ENCODE measurements at places on chromosomes 1 and 21.

DNA sequence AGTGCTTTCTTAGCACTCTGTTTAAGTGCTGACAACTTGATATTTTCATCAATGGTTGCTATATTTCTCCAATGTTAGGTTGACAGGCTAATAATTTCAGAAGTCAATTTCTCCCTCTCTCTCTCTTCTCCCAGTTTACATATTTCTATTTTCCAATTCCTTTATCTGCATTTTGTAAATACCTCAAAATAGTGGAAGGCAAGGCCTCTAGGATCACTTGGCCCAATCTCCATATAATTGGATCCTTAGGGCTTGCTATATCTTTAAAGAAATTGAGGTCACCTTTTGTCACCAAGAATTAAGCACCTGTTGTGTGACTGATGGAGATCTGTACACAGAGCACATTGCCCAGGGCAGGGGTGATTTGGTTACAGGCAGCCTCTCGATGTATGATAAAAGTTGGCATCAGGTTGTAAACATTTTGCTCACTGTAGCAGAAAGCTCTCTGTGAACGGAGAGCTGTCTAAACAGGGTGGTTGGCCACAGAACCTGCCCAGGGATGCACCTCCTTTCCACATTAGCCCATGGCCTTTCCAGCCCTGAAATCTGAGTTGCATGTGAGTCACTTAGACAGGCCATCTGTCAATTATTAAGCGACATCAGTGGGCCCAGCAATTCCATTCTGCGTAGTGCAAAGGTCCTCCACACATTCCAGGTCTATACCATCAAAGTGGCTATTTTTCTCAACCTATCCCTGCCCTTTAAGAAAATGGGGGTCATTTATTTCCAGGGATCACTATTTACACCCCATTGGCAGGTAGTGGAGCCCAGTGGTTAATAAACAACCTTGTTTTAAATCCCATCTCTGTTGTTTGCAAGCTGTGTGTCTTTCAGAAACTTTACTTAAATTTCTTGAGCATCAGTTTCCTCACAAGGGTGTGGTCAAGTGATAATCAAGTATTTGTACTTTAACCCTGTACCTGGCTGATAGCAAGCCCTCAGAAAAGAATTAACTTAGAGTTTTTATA is 29.1 kb upstream of the IRF2BP2 start:
- DNase-seq = no peak

- no peak for DNase-seq
Measured at GRCh38 chr21:18771845-18772380, 368.3 kb upstream of the TMPRSS15 start.

DNA sequence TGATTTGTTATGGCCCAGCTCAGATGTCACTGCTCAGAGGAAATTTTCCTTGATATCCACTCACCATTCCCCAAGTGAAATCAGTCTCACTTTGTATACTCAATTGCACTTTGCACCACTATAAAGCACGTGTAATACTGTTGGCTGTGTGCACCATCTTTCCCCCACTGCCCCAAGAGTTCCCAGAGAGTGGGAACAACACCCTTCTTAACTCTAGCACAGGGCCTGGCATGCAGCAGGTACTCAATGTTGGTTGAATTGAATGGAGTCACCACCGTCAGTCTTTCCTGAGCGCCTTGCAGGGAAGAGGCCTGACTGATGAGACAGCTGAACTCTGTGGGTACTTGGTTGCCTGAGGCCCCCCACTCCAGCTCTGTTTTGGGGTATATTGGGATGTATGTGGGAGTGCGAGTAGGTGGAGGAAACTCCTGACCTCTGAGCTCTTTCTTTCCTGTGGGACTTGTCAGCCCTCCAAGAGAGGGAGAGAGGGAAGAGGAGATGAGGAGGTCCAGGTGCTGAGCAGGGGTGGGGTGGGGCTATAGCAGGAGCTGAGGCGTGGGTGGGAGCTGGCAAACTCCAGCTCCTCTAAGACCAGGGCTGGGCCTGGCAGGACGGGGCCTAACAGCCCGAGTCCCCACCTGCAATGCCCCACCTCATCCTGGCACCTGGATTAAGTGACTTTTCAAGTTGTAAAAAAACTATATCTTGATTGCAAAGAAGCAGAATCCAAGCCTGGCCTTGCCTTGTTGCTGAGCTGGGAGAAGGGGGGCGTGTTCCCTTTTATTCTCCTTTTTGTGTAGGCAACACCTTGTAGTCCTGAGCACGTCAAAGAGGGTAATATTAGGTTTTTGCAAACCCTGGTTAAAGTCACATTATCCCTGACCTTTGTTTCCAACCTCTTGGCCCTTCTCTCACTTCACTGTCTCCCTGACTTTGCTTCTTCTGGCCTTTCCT is 19.4 kb upstream of the WASF2 start:
- DNase-seq = no peak

DNA sequence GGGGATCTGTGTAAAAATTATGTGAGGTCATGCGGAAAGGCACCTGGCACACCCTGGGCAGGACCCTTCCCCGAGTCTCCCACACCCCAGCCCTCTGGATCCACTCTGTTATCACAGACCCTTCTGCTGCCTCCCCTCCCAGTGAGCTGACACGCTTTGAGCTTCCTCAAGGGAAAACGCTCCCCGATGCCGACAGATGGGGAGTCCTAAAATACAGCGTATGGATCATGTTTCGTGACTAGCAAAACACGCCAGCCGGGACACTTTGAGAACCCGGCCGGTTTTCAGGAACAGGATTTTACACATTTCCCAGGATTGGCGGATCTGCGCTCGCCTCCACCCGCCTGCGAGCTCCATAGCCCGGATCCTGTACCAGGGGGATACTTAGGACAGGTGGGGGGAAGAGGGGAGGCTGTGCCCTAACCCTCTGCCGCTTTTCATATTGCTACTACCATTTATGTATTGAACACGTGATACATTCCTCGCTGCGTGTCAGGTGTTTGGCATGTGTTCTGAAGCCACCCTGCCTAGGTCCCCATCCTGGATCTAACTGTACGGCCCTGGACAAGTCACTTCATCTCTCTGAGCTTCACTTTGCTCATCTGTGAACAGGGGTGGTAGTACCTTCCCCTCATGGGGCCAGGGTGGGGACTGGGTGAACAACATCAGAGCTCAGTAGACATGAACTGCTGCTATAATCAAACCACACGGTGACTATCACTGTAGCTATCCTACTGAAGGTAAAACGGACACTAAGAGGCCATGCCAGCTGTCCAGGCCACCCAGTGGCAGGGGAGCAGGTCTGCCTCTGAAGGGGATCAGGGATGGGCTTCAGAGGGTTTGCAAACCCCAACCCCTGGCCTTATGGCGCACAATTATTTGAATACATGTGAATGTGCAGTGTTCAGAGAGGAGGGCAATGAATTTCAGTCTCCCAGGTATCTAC is 63.2 kb downstream of the SSBP3 start:
- DNase-seq = no peak

DNA sequence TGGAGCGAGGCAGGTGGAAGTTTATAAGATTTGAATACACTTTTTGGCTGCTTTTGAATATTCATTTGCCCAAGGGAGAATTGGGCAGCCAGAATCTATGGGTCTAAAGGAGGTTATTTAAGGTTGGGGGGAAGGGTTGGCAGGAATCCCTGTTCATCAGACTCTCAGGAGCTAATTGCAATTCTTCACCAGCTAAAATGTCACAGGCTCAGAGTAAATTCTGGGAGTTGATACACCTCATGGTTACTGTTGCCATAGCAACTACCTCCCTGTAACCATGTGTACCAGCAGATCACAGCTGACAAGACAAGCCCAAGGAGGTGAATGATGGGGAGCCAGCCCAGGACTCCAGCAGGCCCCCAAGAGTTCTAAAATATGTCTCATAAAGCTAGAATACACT is 75.5 kb downstream of the CAMK2N1 start:
- no peak for DNase-seq

GRCh38 chr1:62508187-62508758 is 71.4 kb downstream of the USP1 start:
- DNase-seq = peak; percentile 48

DNA sequence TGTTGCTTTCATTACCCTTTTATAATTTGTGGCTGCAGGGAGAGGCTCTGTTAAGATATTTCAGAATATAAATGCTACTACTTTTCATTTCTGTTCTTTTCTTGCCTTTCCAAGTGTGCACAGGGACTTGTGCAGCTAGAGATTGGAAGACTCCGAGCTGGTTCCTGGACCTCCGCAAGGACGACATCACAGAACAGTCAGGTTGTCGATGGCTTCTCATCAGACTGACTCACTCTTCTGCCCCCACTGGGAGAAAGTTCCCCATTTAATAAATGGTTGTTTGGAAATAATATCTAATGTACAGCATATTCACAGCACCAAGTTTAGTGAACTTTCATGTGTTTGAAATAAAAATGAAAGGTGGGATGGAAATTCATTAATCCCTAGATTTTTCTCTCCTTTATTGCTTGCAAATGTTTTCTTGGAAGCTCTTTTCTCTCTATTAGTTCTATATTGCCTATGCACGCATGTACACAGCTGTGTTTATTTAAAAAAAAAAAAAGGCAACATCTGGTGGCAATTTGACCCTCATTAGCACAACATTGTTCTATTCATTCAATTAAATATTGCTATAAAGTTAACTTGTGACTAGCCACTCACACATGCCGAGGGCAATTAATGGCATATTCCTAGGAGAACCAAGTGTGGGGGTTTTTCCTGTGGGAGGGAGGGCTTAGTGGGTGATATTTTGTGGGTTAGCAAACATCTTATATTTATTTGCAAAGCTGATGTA is 77.5 kb upstream of the L1TD1 start:
- peak; percentile 45 for DNase-seq

DNA sequence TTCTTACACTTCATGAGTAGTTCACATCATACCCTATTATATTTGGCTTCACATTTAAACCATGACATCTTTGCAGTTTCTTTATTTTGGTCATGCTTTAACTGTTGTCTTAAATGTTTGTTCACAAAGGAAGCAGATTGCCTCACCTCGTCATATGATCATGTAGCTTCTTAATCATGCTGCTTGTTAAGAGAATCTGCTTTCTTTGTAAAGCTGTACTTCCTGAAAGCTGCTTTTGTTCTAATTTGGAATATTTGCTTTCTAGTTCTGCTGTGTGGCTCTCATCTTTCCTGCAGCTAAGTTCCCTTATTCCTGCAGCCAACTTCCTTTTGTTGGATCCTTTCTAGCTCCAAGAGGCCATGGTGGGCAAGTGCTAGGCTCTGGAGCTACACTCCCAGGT is 62.9 kb upstream of the SIM2 start:
- DNase-seq = no peak

GRCh38 chr1:193265716-193266115 is 79.3 kb upstream of the B3GALT2 start:
- DNase-seq = no peak

- no peak for DNase-seq
Measured at GRCh38 chr1:89836252-89837035, 15.6 kb downstream of the LRRC8D start.

- DNase-seq = no peak
Measured at GRCh38 chr1:167563579-167564246, 10.2 kb upstream of the CREG1 start.

- DNase-seq = no peak
Measured at GRCh38 chr1:221636096-221636495, 105.8 kb downstream of the DUSP10 start.

DNA sequence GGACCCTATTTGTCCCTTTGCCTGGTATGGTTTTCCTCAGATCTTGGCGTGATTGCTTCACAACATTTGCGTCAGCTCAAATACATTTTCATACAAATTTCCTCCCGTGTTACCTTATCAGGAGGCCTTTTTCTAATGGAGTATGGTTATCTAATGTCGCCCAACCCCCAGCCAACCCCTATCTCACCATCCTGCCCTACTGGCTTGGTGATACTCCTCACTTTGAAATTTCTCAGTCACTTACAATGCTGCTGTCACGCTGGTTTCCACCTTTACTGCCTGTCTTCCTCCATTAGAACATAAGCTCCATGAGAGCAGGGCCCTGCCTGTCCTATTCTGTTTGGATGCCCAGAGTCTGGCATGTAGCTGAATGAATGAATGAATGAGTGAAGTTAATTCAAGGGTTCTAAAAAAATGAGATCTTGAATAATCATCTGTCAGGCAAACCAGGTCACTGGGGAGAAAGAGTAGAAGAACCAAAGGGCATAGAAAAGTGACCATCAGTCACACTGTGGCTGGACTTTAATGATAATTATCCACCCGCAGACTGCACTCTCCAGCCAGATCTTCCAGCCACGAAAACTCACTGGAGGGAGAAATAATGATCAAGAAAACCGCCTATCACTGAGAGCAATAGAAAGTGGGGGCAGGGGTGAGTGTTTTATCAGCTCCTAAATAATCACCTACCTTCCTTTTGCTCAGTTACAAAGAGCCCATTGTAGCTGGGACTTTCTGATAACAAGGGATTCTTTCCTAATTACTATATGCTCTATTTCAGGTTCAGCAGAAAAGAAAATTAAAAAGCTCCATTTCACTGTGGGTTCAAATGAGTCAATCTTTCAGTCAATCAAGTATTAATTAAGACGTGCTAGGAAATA is 21.3 kb downstream of the KIAA0040 start:
- DNase-seq = no peak

GRCh38 chr21:45404730-45405270 is at the start of gene COL18A1:
COL18A1 (plus strand) TSS chr21:45405165; CDS start chr21:45405231, 66 bp downstream.
- DNase-seq = peak; percentile 17

DNA sequence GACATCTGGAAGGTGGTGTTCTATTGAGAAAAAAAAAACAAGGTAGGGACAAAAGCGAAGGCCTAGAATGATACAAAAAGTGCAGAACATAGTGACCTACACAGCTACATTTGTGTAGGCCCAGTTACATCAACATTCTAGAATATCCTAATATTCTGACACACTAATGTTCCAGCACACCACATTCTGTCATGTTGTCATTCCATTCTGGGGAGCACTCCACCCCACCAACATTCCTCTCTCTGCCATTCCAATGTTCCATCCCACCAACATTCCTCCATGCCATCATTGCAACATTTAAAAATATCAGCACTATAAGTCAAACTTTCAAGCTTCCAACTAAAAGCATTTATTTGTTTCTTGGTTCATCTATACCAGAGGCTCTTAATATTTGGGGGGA is 28.5 kb downstream of the COA7 start:
- peak; percentile 67 for DNase-seq

DNA sequence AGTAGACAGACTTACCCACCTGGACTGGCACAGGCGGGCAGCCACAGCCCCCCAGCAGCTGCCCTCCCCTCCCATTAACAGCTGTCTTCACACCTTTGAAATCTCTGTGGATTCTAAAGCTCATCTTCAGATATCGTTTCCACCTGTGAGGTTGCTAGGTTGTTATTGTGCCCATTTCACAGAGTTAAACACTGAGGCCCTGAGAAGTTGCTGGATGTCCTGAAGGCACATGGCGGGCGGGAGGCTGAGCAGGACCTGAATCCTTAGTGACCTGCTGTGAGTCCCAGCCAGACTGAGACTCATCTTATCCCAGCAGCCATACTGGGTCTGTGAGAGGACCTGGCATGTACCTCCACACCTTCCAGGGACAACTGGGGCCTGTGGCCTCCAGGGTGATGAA is 134.8 kb upstream of the TMEM51 start:
- no peak for DNase-seq

- DNase-seq = peak; percentile 97
Measured at GRCh38 chr1:150567717-150568593, 11.5 kb downstream of the MCL1 start.

- no peak for DNase-seq
Measured at GRCh38 chr1:223000632-223001031, 142.4 kb downstream of the TLR5 start.
